Pancreas (tissue), 10 donors: ENCODE measurements at places on chromosomes 5 and 9. TPM values are rescaled to one million over a fixed set of nuclear protein-coding genes. Genes with fewer than 3 reads are reported as not detected.

Gene UBE2QL1
- 0.66 TPM for total RNA-seq

Gene ANKRD18A
- 6.0 TPM for total RNA-seq

Gene MEIKIN
- not detected for total RNA-seq

Gene TYRP1
- total RNA-seq, result not detected

Gene SPATA9
- total RNA-seq, result 0.16 TPM

Gene SPINK1
- total RNA-seq, result 23,603 TPM

Gene GLRA1
- total RNA-seq, result 0.72 TPM

Gene SAP30L
- total RNA-seq, result 14.8 TPM

Gene AK1
- total RNA-seq, result 10.0 TPM

Gene FBLL1
- not detected for total RNA-seq

Gene CTSV
- total RNA-seq, result 0.90 TPM

Gene CDK5RAP2
- 20.2 TPM for total RNA-seq

Gene KCNN2
- 3.0 TPM for total RNA-seq

DNA sequence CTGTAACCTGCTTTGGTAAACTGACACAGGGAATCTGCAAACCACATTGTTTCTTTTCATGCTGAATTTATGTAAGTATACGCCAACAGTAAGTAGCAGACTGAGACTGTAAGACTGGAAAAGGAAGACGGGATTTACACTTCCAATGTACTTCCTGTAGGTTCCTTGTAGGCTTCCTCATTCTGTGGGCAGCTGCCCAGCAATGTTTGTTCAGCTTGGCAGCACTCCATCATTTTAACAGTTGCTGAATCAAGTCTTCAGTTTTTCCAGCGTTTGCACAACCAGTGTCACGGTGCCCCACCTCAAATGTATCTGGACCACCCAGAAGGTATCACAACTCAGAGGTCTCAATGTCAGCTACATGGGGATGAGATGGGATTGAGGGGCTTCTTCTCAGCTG is 232.6 kb downstream of the PRDM9 start:
- no peak for DNase-seq

- DNase-seq, result no peak
Observed at GRCh38 chr5:148796936-148797335, 29.5 kb upstream of the ADRB2 start.

GRCh38 chr5:139414581-139415130 is 10.8 kb upstream of the SPATA24 start:
- DNase-seq, result no peak

- peak; percentile 67 for DNase-seq
Observed at GRCh38 chr9:74496819-74497747, at the start of gene RORB. TSS of gene RORB (plus strand) at chr9:74497335. CDS start at chr9:74497977, 642 bp downstream.

GRCh38 chr5:32217886-32218396 is 43.8 kb upstream of the GOLPH3 start:
- DNase-seq, result no peak

DNA sequence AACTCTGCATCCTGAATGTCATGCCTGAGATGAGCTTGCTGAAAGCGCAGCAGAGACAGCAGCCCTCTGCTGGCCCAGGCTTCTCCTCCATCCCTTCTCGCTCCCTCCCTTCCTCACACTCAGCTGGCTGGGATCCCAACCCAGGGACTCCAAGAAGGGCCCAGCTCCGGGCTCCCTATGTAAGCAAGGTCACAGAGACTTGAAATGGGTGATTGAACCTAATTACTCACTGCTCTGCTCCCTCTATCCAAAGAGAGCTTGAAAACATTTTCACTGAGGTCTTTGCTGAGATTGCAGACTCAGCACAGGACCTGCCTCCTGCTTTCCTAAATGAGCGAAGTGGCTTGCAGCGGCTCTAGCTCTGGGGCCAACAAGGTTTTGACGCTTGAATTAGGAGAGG is 42.8 kb downstream of the RAPGEF1 start:
- DNase-seq, result no peak

DNA sequence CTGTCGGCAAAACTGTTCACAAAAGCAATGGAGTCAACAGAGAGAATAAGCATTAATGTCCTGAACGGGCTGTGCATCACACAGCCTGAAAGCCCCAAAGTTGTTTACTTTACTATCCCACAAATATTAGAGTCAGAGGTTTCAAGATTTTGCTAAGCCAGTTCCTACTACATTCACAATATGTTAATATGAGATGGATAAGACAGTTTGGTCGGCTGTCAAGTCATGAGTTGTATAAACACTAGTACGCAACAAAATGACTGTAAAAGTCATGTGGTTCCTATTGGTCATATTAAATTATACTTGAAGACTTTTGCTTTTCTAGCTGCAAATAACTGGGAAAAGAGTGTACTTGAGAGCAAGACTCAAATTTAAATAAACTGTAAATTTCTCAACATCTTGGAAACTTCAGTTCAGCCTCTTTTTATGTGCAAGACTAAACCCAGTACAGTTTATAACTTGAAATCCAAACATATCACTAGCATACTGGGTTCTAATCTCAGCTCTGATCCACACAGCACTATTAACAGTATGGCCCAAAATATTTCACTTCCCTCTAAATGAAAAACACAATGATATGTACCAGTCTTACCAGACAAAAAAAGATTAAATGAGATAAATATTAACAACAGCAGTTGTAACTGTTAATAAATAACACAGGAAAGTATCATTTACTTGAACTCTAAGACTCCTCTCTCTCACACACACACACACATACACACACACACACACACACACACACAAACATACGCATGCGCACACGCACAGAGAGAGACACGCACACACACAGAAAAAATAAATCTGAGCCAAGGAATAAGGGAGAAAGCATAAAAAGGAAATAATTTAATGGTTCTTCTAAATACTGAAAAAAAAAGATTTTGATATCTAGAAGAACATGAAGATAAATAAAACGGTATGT is 33.1 kb downstream of the FANCC start:
- DNase-seq, result no peak

DNA sequence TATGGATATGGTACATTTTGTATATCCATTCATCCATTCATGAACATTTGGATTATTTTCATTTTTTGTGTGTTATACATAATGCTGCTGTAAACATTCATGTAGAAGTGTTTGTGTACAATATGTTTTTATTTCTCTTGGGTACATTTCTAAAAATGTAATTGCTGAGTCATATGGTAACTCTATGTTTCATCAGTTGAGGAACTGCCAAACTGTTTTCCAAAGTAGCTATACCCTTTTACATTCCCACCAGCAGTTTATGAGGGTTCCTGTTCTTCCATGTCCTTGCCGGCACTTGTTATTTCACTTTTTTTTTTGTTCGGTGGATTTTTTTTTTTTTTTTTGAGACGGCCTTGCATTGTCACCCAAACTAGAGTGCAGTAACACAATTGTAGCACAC is 54.0 kb upstream of the MCCC2 start:
- DNase-seq, result no peak

GRCh38 chr9:104088416-104088815 is 5.7 kb upstream of the SMC2 start:
- no peak for DNase-seq

DNA sequence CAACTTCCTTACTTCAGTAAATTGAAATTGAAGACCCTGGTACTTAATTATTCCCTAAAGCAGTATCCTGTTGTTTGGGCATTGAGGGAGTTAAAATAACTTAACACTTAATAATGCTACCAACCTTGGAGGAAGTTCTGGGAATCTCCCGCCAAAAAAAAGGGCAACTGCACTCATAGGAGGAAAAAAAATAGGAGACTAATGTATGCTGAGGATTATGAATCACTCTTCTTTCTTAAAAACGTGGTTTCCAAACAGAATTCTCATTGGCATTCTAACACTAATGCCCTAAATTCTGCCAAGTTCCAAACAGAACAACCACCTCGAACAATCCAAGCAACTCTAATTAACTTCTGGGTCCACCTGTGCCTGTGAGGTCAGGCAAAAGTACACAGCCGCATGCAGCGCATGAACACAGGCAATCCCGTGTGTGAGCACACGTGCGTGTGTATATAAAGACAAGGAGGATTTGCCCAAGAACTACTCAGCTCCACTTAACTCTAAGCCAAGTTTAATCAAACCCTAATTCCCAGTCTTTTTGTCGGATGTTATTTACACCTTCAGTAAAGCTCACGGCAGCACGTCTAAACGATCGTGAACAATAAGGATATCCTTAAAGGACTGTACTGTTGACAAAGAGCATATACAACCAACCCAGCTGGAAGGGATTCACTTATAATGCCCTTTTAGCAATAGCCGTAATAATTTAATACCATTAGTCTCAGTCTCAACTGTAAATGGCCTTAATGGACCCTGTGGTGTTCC is 78.4 kb downstream of the EBF1 start:
- DNase-seq, result no peak

DNA sequence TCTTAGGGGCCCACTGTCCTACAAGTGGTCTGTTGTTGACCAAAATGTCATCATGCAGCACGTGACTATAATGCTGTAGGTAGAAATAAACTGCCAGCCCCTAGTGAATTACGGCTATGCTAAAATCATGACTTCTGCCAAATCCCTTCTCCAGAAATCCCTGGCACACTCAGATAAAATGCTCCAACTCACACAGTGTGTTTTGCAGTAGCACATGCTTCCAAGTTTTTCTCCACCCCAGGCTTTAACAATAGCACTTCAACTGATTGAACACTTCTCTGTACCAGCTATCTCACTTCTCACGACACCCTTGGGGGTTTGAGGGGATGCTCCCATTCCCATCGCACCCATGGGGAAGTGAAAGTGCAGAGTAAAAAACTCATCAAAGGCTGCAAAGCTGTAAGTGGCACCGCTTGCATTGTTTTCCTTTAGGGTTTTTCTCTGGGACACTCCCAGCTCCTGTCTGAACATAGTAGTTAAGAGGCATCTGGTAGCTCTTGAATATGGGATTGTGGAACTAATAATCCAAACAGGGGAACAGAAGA is 151.0 kb upstream of the SLC24A2 start:
- DNase-seq, result no peak

- DNase-seq, result no peak
Observed at GRCh38 chr9:136876476-136876875, 9.8 kb upstream of the TRAF2 start.

GRCh38 chr9:7042124-7042523 is 284.4 kb downstream of the KDM4C start:
- no peak for DNase-seq

DNA sequence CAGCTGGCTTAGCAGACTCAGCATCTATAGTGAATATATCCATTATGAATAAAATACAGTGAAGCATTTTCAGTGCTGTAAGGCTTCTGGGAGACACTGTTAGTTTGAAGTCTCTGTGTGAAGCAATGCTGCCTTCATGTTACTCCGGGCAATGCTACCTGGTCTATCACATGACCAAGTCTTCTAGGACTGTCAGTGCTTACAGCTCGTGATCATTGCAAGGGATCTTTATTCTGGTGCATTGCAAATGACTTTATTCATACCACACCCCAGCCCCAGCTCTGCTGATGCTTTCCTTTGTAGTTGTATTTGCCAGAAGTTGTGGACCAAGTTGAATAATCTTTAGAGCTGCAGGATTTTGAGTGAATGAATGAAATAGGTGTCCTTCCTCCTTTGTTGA is 21.9 kb upstream of the NDFIP1 start:
- DNase-seq, result no peak

DNA sequence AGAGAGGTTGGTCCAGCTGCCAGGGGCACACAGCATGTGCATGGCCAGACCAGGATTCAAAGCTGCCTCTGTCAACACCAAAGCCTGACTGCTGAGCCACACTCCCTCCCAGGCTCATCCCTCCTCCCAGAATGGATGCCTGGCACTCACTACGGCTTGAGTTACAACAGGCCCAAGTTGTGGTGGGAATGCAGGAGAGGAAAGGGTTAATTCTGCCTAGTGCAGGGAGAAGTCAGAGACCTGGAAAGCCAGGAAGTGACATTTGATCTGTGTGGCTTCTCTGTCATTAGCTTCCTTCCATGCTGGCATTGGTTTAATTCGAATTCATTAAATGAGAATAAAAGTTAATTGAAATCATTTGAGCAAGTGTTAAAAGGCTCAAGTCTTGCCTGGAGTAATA is 150.0 kb downstream of the NSG2 start:
- DNase-seq, result no peak

DNA sequence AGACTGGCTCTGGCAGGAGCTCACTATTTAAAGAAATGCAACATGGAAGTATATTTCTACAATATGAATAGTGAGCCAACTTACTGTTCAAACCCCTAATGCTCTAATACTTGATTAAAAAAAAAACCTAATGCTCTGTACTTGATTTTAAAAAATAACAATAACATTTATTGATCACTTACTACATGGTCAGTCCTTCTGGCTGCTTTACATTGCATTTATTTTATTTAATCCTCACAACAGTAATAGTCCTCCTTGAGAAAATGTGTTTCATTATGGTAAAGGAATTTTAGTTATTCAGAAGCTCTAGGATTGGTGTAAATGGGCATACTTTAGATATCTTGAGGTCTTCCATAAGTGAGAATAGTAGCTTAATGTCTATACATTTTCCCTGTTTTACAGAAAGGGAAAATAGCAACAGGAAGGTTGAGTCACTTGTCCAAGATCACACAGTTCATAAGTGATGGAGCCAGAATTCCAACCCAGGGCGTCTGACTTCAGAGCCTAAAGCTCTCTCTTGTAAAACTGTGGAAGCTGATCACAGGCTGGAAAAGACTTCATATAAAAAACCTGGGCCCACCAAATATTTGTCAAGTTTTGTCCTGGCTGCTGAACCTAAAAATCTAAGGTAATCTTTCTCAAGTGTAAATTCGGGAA is 1.0 kb downstream of the STARD4 start:
- DNase-seq, result no peak

- DNase-seq, result peak; percentile 46
Observed at GRCh38 chr9:93669116-93669957, 93.0 kb downstream of the PHF2 start.

DNA sequence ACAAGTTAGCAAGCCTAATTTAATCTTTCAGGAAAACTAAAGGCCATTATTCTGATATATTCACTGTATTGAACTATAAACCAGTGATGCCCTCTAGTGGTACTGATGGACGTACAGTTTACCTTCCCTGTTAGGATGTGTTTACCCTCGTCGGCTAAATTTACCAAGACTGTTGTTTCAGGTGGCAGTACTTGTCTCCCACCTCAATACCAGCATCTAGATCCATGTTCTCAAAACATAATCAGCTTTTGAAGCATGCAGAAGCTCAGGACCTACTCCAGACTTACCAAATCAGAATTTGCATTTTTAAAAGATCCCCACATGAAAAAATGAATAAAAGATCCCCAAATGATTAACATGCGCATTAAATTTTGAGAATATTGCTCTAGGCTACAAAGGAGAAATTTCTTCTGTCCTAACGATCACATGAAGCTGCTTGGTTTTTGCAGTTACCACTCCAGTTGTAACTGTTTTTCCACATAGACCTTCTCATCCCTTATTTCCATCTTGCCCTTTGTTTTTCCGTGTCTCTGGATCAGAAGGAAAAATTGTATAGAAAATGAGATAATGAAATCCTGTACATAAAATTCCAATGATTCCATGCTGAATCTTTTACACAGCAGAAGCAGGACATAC is 3.2 kb upstream of the BAAT start:
- DNase-seq, result no peak

GRCh38 chr5:15737871-15738664 is 238.1 kb downstream of the FBXL7 start:
- DNase-seq, result no peak

- DNase-seq, result no peak
Observed at GRCh38 chr5:10619649-10620048, 55.8 kb downstream of the ANKRD33B start.

- peak; percentile 73 for DNase-seq
Observed at GRCh38 chr5:53482717-53483638, 2.5 kb downstream of the FST start.
